ENCODE measurements at places on chromosomes 4 and X.

- peak; percentile 15 for DNase-seq
Observed at GRCh38 chrX:10833299-10834169, 213.1 kb upstream of the MID1 start.

DNA sequence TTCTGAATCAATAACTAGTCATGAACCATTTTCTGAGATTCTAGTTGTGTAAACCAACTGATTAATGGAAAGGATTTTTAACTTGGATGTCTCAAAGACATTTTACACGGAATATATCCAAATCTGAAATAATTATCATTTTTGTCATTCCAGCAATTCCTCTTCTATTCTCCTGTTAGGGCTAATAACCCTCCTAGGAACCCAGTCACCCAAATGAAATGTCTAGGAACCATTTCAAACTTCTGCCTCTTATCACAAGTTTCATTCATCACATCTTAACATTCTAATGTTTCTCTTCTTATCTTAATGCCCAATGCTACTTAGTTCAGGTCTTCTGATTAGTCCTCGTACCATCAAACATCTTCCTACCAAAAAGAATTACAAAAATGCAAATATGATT, 639.8 kb downstream of the DMD start:
- peak; percentile 19 for DNase-seq

- peak; percentile 86 for DNase-seq
Observed at GRCh38 chrX:130118441-130119311, 8.4 kb upstream of the ELF4 start.

GRCh38 chr4:182418054-182418734, 175.0 kb downstream of the TENM3 start:
- no peak for DNase-seq

DNA sequence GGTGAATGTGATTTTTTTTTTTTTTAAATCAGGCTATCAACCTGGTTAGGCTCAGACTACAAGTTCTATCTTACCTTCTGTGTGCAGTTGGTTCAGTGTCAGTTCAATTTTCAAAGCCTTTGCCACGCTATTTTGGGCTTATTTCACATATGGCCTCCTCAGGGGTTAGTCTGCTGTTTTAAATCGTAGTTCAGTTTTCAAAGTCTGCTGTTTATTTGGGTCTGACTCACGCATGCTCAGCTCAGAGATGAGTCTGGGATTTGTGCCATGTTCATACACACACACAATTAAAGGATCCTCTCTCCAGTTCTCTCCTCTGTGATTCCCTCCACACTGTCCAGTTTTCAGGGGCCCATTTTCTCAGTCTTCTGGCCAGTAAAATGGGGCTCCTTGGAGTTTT, 32.3 kb upstream of the ZFX start:
- peak; percentile 65 for DNase-seq

GRCh38 chr4:48777739-48778138, 2.3 kb downstream of the FRYL start:
- DNase-seq: no peak

DNA sequence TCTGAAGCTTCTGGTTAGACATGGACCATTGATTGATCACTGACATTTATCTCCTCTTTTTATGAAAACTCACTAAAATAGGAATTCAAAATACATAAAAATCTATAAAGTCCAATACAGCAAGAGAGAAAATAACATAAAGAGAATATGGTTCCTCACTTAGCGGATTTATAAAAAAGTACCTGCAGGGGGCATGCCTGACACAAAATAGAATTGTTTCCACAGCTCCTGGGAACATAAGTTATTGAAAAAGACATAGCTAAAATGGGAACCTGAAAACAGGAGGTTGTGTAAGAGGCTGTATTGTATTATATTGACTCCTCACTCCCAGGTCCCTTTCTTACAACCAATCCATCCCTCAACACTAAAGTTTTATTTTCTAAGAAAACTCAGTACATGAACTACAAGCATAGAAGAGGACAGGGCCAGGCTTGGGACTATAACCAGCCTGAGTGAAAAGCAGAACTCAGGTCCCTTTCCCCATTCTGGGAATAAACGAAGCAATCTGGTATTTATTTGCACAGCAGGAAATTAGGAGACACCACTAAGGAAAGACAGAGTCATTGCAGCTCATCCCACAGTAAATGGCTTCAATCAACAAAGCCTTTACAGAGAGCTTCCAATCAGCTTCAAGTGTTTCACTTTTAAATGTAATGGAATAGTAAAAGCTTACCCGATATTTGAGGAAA, 121.1 kb upstream of the NDST4 start:
- peak; percentile 1 for DNase-seq

- DNase-seq: peak; percentile 12
Observed at GRCh38 chrX:124328765-124329164, 3.7 kb upstream of the TEX13D start.

- no peak for DNase-seq
Observed at GRCh38 chrX:100928660-100929613, at the start of gene XKRX. TSS of gene XKRX (minus strand) at chrX:100928917. CDS start at chrX:100928304, 613 bp downstream.

- DNase-seq: no peak
Observed at GRCh38 chr4:6672131-6672530, 21.5 kb upstream of the S100P start.

DNA sequence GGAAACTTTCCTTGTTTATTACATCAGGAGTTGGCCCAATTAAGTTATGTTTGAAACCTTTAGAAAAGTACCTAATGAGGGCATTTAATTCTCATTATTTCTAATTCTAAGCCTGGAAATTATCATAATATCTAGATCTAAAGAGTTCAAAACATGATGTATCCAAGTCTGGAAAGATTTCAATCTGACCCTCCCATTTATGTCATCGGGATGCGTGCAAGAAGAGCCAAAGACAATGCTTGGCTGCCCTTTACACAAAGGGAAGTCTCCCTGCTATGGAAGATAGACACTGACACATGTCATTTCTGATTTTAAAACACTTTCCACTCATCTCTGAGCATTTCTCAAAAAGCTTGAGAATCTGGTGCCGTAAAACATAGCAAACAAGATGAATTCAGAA, 222.4 kb downstream of the ANTXR2 start:
- DNase-seq: no peak

- peak; percentile 42 for DNase-seq
Observed at GRCh38 chr4:11367371-11367770, 61.3 kb downstream of the HS3ST1 start.
